ENCODE measurements at places on chromosomes 1 and 21. TPM values are rescaled to one million over a fixed set of nuclear protein-coding genes. Genes with fewer than 3 reads are reported as not detected.

- no peak for DNase-seq
Observed at GRCh38 chr1:201059871-201060555, 36.5 kb upstream of the KIF21B start.

DNA sequence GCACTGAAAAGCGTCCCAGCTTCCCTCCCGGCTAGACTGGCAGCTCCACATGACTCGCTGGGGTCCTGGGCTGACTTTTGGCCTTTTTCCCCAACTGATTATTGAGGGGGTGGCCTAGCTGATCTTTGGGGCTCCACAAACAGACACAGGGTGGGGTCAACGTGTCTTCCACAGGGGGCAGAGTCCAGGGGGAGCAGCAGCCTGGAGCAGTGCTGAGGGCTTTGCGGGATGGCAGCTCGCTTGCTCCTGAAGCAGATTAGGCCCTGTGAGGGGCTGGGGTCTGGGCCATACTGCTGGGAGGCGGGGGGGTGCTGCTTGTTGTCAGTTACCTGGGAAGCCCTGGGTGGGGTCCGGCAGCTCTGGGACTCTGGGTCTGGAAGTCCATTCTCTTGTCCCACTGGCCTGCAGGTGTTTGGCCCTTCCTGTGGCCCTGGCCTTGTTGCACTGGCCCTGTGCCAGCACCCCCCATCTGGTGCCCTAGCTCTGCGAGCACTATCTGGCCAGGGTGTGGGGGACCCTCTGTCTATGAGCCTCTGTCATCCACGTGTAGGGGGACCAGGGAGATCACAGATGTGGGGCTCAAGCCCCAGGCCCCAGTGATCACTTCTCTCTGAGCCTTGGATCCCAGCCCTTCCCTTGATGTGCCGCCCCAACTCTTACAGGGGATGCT lies 12.3 kb upstream of the HES5 start:
- no peak for DNase-seq

The TRIM58 gene
- polyA plus RNA-seq, result 1.6 TPM

The CELA2B gene
- 0.42 TPM for polyA plus RNA-seq

Data from right renal cortex interstitium (tissue), 3 donors.